ENCODE measurements at places on chromosomes 4 and X.

GRCh38 chrX:84441143-84441542 is 61.1 kb downstream of the HDX start:
- DNase-seq = no peak

GRCh38 chr4:38846015-38846414 is 10.6 kb downstream of the TLR6 start:
- DNase-seq = no peak

GRCh38 chr4:154414371-154414770 is 77.2 kb downstream of the DCHS2 start:
- no peak for DNase-seq

- DNase-seq = no peak
These were observed 629.5 kb upstream of the AMOT start for GRCh38 chrX:113470166-113470565.

GRCh38 chr4:110492522-110492921 is 16.6 kb downstream of the ENPEP start:
- DNase-seq = no peak

DNA sequence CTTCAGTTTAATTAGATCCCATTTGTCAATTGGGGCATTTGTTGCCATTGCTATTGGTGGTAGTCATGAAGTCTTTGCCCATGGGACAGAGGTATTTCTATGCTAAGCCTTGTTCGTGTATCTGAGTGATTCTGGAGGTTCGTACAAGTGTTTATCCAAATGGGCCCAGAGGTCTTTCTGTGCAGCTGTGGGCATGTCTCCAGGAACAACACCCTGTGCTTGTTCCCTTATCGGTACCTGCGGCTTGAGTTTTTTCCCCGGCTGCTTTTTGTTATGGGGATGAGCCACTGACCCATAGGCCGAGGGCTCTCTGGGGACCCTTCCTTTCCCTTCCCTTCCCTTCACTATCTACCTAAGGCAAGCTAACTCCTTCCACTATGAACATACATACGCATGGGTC is 81.4 kb upstream of the WDR1 start:
- no peak for DNase-seq

DNA sequence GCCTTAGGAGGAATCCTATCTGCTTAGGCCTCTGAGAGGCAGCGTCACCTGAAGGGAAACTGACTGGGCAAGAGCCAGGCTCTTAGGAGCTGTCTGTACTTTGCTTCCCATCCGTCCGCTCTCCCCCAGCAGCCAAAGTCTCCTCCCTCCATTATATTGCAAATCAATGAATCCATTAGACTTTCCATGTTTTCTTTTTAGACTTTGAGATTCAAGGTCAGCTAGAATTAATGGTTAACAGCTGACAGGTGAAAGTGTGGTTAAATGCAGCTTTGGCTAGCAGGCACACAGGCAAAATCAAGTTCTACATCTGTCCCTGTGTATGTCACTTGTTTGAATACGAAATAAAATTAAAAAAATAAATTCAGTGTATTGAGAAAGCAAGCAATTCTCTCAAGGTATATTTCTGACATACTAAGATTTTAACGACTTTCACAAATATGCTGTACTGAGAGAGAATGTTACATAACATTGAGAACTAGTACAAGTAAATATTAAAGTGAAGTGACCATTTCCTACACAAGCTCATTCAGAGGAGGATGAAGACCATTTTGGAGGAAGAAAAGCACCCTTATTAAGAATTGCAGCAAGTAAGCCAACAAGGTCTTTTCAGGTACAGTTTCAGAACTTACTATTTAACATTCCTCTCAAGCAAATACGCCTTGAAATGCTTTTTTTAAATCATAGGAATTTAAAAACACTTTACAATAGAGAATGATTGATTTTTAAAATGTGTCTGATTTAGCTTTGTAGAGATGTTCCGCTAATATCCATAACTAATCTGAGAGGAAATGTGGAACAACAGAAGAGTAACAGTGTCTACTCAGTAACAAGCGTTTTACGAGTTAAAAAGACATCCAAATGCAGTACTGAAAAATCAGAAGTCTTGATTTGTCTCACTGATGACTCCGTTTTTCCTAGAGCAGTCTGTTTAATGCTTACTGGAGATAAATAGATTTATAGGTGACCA is at the start of gene F11:
F11 (plus strand) TSS at position 507 of the 970 bp plus-strand sequence. CDS start 948 bp downstream, outside the sequence.
- DNase-seq = no peak

DNA sequence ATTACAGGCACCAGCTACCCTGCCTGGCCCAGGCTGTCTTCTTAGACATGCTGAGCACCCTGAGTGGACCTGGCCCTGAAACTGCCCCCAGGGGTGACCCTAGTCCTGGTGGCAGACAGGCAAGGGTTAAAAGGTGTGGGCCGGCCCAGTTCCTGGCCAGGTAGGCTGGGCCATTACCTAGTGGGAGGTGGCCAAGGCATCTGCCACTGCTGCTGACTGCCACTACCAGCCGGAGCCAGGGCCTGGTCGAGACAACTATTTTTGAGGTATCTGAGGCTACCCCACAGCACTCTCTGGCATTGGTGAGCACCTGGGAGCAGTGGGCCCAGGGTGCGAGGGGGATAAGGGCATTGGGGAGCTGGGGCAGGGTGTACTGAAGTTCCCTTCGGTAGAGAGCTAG is at the start of gene CCDC120:
CCDC120 (plus strand) TSS at position 206 of the 400 bp plus-strand sequence. CDS start 3,043 bp downstream, outside the sequence.
- no peak for DNase-seq

- peak; percentile 86 for DNase-seq
These were observed 75.2 kb downstream of the PSAPL1 start for GRCh38 chr4:7359400-7360062.

- DNase-seq = no peak
These were observed 15.5 kb upstream of the IGBP1 start for GRCh38 chrX:70117738-70118137.

DNA sequence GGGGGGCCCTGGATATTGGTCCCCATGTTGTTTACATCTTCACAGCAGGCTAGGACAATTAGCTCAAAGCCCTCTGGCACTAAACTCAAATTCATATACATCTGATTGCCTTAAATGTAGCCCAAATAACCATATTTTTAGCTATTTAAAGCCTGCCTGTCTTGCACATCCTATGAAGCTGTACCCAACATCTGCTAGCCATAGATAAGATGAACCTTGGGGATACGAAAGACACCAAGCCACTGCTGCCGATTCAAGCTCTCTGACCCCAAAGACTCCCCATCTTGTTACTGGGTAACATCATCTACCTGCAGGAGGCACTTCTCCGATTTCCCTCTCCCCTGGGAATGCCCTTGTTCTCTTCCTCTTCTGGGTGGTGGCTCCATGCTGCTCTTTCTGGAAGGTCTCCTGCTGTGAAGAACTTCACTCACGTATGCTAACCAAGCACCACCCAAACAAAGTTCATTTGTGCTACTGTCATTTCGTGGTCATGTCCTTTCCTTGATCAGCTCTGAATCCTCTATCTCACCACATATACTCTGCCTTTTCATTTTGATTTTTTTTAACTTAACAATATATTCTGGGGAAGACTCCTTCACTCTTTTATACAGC is 107.7 kb upstream of the ATXN3L start:
- DNase-seq = no peak

DNA sequence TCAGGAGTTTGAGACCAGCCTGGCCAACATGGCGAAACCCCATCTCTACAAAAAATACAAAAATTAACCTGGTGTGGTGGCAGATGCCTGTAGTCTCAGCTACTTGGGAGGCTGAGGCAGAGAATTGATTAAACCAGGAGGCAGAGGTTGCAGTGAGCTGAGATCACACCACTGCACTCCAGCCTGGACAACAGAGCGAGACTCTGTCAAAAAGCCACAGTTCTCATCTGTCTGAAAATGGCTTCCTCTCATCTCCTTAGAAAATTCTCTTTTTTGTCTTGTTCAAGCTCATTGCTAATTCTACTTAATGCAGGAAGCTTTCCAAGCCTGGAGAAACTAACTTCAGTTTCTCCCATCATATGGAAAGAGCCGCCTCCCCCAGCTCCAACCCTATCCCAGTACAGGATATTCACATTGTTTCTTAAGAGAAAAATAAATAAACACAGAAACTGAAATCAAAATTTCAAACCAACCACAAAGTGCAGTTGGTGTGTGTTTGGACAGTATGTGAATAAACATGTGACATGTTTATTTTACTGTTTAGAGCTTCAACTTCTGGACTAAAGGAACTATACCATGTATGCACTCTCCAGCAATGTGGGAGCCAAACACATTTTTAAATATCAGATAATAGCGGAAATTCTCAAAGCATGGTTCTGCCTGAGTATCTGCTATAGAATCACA is 55.0 kb upstream of the GAB1 start:
- no peak for DNase-seq

GRCh38 chr4:38931125-38931524 is 63.5 kb downstream of the FAM114A1 start:
- no peak for DNase-seq

DNA sequence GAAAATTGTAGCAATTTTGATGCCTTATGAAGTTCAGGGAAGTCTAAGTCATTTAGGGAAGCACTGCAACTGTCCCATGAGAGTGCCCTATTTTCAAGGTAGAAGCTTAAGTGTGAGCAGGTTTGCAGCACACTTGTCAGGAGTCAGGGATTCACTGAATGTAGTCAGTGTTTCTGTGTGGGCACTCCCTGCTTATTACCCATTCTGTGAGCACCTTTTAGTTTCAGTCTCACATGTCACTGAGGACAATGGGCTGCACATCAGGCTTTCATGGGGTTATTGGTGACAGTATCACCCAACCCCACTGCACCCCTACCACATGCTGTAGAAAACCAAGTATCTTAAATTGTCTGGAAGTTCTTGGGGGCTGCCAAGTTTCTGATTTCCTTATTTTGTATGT is 2.9 kb upstream of the CCNG2 start:
- DNase-seq = no peak

DNA sequence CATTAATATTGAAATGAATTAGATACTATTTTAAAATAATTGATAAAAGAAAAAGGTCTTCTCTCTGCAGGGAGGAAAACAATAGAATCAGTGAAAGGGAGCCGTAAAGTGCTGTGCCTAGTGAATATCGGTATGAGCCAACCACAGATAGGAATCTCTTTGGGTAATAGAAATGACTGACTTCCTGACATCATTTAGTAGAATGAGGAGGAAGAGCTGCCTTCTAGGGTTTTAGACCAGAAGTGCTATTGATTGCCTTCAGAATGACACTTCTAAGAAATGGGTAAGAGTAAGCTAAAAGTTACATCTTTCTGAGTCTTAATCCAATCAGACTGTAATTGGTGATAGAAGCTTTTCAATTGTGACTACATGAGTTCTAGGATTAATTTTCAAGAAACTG is 134.0 kb upstream of the MAP9 start:
- DNase-seq = no peak

GRCh38 chrX:16212024-16212423 is 44.7 kb downstream of the MAGEB17 start:
- DNase-seq = no peak

GRCh38 chr4:184274286-184274951 is 56.7 kb upstream of the ENPP6 start:
- DNase-seq = no peak

DNA sequence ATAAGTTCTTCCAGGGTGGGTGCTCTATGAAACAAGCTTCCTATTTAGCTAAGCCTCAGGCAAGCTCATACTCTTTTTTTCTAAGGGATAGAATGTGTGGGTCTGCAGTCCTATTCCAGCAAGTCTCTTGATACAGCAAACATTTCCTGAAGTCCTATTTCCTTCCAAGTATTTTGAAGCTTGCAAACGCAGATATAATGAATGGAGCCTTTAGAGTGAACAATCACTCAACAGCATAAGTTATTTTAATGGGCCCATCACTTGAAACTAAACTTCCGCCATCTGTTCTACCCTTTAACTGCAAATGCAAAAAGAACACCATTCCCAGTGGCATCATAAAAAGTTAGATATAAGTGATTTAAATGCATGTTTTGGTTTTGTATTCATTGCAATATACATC is 108.3 kb upstream of the TAPT1 start:
- no peak for DNase-seq

- DNase-seq = no peak
These were observed 39.5 kb downstream of the ENOPH1 start for GRCh38 chr4:82469791-82470345.

DNA sequence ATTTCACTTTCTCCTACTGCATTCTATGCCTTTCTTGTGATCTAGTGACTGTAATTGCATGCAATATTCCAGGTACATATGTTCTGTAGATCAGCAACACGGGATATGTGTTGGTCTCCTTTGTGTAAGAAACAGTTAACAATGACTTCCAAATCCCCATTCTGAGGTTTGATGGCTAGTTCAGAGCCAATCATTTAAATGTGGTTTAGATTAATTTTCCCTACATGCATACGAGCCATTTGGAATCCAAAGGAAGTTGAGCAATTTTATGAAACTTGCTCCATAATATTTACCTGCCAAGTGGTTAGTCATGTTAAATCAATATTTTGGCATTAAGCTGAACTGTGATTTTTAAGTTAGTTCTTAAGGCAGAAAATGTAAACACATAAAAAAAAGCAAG is 172.8 kb upstream of the DCAF12L2 start:
- DNase-seq = no peak

DNA sequence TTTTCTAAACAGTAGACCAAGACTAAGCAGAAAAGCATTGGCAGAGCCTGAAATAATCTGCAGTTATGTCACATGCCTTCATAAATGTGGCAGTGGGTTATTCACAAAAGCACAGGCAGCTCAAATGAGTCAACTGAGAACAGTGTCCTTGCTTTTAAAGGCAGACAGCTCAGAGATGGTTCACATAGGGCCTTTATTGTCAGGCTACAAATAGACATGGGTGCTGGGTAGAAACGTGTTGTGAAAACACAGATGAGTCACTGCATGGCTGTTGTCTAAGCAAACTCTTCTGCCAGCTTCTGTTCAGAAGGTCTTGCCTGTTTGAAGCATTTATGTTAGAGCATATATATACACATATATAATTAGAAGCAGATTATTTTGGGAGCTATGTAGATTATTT is 118.0 kb downstream of the SLC4A4 start:
- no peak for DNase-seq

DNA sequence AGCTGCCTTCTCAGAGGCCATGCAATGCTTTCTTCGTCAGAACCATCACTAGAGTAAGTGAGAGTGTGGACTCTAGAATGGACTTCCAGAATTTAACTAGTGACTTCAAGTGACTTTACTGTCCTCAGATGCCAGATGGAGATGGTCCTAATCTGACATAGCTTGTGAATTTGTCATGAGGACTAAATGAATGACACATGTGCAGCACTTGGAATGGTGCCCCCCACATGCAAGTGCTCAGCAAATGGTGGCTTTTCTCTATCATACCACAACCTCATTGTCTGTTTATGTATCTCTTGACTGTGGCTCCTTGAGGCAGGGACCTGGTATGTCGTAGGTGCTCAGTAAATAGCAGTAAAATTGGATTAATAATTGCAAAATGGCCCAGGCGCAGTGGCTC is 91.6 kb upstream of the STX18 start:
- DNase-seq = no peak

GRCh38 chrX:20442597-20442996 is 175.9 kb upstream of the RPS6KA3 start:
- DNase-seq = peak; percentile 19

GRCh38 chr4:156190615-156191014 is 236.9 kb upstream of the CTSO start:
- DNase-seq = no peak

GRCh38 chrX:78658845-78659744 is at the start of gene RTL3:
RTL3 (minus strand) TSS chrX:78659328; CDS start chrX:78658420, 908 bp downstream.
- DNase-seq = no peak

GRCh38 chr4:54433686-54434085 is 204.6 kb downstream of the PDGFRA start:
- DNase-seq = no peak
